ENCODE measurements at places on chromosomes 7 and 10.
A peak's percentile ranks its signal among the peaks of the same experiment; 100 is the strongest.

- no peak for DNase-seq
Observed at GRCh38 chr10:65581426-65582026, 1344.3 kb upstream of the LRRTM3 start.

- no peak for DNase-seq
Observed at GRCh38 chr7:3767917-3768777, 467.1 kb downstream of the SDK1 start.

GRCh38 chr10:21728618-21729017 lies 194.6 kb downstream of the MLLT10 start:
- DNase-seq: no peak

DNA sequence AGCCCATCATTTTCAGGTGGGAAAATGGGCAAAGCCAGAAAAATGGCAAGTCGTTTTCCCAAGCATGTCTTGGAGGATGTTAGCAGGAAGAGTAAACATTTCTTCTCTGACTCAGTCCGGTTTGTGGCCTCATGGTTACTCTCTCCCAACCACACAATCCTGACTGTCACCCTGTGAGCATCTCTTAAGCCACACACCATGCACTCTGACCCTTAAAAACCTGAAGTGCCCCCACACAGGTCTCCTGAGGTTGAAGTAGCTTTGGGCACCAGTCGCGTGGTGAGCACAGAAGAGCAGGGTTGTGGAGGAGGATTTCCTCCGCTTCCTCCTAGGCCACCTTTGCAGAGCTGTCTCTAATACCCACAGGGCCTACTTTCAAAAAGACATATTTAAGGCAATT lies 387.3 kb upstream of the NPVF start:
- no peak for DNase-seq

- no peak for DNase-seq
Observed at GRCh38 chr7:66575398-66575797, 53.3 kb upstream of the KCTD7 start.

DNA sequence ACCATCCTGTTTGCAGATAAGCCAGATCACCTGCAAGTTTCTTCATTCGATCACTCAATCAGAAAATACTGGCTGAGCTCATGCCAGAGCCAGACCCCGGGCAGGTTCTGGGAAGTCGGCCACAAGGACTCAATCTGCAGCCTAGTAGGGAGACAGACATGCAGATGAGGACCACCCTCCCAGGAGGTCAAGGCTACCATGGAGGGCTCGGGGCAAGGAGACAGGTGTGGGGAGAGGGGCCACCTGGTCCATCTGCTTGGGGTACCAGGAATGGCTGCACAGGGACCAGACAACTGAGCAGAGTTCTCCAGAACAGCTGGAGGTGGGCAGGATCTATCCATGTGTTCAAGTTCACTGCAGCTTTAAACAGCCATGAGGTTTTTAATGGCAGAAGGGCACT lies 16.8 kb upstream of the CPXM2 start:
- DNase-seq: no peak

GRCh38 chr7:22150221-22150620 lies 204.5 kb upstream of the CDCA7L start:
- DNase-seq: no peak

- no peak for DNase-seq
Observed at GRCh38 chr7:42167631-42168236, 69.3 kb downstream of the GLI3 start.

DNA sequence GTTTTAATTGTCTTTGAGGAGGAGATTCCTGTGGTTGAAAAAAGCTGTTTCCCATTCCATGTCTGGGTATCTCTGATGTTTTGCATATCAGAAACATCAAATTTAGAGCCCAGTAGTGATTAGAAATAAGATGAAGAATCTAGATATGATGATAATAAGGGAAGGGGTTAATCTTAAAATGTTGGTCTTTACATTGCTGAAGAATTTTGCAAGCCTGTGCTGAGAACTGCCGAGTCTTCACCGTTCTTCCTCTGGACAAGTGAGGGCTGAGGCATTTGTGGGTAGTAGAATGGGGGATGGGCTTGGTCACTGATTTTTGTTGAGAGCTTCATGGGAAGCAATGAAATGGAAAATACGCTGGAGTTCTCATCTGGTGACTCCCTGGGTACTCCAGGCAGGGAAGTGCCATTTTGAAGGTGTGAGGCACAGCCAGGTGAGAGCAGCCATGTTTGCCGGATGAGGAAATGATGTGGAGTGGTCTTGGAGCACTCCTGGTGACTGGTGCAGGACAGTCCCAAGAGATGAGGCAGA lies 10.2 kb downstream of the TCF7L2 start:
- no peak for DNase-seq

DNA sequence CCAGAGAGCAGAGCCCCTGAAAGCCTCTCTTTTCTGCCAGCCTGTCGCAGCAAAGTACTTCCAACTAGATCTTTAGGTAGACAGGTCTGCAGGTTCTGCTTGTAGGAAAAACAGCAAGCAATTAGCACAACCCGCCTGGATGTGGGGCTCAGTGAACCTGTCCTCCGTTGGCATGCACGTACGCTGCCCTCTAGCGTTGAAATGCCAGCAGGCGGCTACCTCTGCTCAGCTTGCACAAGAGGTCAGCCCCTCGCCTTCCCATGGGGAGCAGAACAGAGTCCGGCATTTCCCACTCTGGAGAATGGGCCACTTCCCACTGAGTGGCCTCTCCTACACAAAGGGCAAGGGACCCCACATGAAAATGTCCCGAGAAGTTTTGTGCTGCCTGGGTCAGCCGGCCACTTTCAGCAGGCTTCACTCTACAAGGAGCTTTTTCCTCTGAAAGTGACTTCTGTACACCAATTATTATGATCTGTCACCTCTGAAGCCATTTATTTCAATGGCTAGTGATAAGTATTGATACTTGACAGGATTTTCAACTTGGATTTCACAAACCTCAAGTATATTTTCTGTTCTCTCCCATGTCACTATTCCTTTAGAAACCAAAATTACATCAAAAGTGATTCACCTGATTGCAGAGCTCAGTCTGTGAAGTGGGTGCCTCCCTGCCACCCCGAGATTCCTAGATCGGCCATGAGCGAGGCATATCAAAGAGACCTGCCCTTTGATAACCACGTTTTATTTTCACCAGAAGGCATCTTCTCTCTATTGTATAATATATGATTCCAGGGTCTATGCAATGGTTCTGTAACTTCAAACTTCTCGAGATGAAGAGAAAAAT lies 56.7 kb downstream of the JCAD start:
- DNase-seq: peak; percentile 71

- no peak for DNase-seq
Observed at GRCh38 chr7:33964417-33965182, 59.3 kb downstream of the BMPER start.

DNA sequence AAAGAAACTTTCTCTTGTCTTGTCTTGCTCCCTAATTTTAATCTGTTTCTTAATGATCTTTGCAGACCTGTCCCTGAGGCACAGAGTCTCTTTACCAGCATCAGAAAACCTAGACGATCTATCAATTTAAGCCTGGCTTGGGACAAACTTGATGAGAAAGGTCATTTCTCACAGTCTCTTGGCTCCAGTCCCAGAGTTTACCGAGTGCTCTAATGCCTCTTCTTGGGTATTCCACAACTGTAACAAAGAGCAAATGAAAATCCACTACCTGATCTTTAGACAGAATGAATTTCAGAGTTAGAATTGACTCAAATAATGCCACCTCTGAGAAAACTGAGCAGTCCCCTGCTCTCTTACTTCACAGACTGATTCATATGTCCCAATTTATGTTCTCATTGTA lies 106.4 kb upstream of the DNAJB12 start:
- no peak for DNase-seq

- DNase-seq: no peak
Observed at GRCh38 chr10:12529976-12530375, 180.6 kb downstream of the CAMK1D start.

DNA sequence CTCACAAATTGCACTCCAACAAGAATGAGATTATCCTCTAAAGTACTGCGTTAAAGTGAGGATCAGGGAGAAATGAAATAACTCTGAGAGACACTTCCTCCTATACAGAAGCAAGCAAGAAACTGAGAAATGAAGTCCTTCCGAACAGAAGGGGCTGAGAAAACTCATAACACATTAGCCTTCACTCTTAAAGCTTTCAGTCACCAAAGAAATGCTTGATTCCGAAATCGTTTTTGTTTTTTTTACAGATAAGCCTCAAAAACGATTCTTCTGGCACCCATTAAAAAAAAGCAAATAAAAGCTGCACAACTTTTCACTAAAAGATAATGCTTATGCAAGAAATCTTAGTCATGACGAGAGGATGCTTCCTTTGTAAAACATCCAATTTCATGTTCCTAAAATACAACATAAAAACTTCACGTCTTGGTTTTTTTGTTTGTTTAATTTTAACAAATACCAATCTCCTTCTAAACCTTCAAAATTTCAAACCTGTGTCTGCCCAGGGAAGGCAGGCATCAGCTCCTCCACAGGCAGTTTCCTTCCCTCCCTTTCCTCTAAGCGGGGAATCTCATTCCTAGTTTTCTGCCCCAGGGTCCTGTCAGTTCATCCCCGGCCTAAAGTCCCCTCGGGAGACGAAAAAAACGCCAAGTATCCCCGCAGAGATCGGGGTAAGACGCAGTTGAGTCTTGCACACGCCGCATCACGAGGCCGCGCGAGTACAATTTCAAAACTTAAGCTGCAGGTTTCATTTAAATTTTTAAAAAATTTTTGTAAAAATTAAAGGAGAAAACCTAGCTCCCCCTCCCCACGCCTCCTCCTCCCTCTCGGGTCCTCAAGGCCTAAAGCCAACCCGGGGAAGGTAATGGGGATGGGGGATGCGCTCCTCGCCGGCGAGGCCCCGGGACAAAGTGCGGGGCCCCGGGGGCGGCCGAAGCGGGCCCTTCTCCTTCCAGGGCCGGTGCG lies 1.1 kb downstream of the BAZ1B start:
- no peak for DNase-seq

GRCh38 chr7:51035716-51036115 lies 253.0 kb upstream of the GRB10 start:
- DNase-seq: no peak
